Fibroblast of lung (primary cell): ENCODE measurements at places on chromosomes 13 and 19. TPM values are rescaled to one million over a fixed set of nuclear protein-coding genes. Genes with fewer than 3 reads are reported as not detected.

DNA sequence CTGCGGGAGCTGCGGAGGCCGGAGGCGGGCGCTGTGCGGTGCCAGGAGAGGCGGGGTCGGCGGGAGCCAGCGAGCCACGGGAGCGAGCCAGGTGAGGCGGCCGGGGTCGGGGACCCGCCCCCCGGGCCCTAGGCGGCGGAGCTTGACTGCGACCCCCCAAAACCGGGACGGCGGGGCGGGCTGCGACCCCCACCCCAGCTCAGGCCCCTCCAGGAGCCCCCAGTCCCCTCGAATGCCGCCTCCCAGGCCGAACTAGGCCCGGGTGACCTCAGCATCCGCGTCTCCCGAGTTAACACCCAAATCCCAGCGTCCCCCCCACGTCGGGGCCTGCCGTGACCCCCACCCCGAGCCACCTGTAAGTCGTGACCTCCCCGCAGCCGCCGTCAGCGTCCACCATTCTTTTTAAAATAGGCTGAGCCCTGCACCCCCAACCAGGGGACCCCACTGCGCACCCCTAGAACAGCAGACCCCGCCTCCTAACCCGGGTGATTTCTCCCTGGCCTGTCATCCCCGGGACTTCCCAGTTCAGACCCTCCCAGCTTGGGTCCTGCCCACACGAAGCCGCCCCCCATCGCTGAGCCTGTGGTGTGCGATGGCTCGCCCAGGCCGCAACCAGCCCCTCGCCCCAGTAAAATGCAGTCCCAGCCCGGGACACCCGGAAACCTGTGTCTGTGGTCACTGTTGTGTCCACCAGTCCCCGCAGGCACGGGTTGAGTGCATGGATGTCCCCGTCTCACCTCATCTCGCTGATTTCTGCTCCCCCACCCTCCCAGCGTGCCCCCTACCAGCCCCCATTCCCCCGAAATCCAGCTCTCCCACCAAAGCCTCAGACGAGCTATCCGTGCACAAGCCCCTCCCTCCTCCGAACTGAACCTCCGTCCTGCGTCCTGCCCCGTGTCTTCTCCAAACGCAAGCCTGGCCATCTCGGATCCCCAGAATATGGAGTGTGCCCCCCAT, 551 bp downstream of the FZR1 start:
- no peak for DNase-seq

The TGFBR3L gene
- total RNA-seq, result 1.0 and 1.3 TPM in 2 replicates

The SMIM17 gene
- total RNA-seq, result under 0.01 and 0.33 TPM in 2 replicates

- DNase-seq, result peak; percentile 70
Measured at GRCh38 chr19:15210323-15210781, 9.6 kb upstream of the NOTCH3 start.

GRCh38 chr19:32869369-32869965, at the start of gene SLC7A9:
Gene SLC7A9 (minus strand): TSS chr19:32869767. CDS start chr19:32868534, 1,233 bp downstream.
- no peak for DNase-seq

DNA sequence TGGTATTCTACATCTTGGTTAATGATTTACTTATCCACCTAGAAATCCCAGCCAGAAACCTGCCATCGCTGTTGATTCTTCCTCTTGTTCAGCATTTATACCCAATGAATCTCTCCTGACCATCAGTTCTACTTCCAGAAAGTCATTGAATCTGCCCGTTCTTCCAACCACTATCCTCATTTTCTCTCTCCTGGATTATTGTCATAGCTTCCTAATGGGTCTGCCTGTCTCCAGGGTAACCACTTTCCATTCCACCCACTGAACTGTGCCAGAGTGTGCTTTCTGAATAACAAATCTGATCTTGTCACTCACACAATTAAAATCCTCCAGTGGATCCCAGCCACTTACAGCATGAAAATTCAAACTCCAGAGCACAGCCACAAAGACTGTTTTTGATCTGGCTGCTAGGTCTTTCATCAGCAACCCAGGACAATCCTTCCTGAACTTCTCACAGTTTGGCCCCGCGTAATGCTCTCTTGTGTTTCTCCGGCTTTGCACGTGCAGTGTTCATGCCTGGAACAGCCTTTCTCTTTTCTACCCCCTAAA, 330.6 kb downstream of the SPRY2 start:
- no peak for DNase-seq

- DNase-seq, result no peak
Measured at GRCh38 chr13:103100830-103101229, 34.6 kb upstream of the SLC10A2 start.

The TEX26 gene
- 0.26 and 0.66 TPM in 2 replicates for total RNA-seq

DNA sequence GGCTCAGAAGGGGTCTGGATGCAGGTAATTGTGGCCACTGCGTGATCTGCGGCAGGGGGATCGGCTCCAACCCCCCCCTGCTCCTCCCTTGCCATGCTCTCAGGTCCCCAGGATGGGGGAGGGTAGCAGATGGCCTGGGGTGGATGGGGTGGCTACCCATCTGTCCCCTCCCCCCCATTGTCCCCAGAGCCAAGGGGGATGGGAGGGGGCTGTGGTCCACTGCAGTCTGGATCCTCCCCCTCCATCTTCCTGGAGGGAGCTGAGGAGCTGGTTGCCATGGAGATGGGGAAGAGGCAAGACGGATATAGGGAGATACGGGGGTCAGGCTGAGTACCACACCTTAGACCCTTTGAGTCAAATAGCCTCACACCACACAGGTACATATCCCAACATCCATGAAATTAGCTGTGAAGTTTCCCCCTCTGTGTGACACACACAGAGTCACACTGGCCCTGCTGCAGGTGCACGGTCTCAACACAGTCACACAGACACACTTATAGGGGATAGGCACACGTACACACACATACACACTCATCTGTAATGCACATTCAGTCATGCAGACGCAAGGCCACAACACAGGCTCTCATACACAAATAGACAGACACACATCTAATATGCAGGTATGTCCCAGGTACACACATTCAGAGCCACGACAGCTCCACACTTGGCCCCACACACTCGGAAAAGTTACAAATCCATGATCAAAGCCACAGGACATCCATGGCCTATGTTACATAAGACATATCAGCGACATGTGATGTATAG, 1.8 kb upstream of the NOVA2 start:
- DNase-seq, result no peak

The PSG6 gene
- total RNA-seq, result 0.17 TPM in 1 of 2 replicates, not detected in the other

DNA sequence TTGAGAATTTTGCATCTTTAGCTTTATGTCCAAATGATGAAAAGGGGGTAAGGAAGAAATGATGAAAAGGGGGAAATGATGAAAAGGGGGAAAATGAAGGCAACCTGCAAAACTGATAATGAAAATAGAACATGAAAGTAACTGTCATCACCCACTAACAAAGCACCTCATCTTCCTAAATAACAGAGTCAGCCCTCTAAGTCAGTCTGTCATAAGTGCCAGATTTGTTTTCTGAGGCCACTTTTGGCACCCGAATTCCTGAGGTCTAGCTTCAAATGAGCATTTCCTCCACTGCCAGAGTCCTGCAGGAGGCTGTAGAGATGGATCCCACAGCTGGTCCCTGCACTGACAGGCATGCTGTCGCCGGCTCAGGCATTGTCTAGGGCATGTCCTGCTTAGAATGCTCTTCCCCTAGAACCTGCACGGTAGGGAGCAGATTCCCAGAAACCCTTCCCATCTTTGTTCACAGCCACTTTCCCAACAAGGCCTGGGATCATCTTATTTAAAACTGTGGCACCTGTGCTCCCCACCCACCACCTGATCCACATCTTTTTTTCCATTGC, 25.3 kb downstream of the RAP2A start:
- DNase-seq, result no peak

- peak; percentile 88 for DNase-seq
Measured at GRCh38 chr19:5966215-5966614, 11.7 kb downstream of the RANBP3 start.

The FCAR gene
- total RNA-seq, result not detected in 2 replicates

GRCh38 chr13:29733147-29733611, 117.2 kb downstream of the UBL3 start:
- no peak for DNase-seq

GRCh38 chr13:31905961-31906360, 125.6 kb upstream of the FRY start:
- no peak for DNase-seq

The ZNF524 gene
- total RNA-seq, result 13.4 and 16.8 TPM in 2 replicates
